ENCODE measurements at places on chromosomes 12 and 14.

DNA sequence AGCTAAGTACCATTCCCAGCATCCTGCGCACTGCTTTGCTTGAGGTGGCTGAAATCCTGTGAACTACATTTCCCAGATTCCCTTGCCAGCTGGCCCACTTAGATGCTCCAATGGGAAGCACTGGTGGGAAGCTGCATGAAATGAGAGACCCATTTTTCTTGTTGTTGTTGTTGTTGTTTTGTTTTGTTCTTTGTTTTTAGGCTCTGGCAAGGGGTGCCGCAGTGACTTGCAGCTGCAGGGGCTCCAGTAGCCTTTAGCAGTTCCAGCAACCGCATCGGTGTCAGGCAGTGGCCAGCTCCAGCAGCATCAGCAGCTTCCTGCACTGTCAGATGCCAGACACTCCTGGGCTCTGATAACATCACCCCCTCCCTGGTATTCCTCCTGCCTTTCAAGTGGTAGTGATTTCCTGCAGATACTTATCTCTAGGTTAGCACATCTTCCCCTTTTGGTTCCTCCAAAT lies 8.8 kb upstream of the EGLN3 start:
- peaks cover 31% of the 10 kb centered on the region for H3K27me3 ChIP-seq
- no peak overlapping the region for H3K4me3 ChIP-seq
- no peak for DNase-seq

- H3K4me3 ChIP-seq, result no peak overlapping the region
- H3K27ac ChIP-seq, result no peak overlapping the region
- no peaks in the 10 kb centered on the region for H3K4me1 ChIP-seq
Observed at GRCh38 chr12:70908978-70909377, 11.6 kb downstream of the PTPRR start.

GRCh38 chr14:83294941-83295340 lies 1761.3 kb upstream of the SEL1L start:
- H3K27ac ChIP-seq, result no peak overlapping the region
- no peaks in the 10 kb centered on the region for H3K27me3 ChIP-seq
- no peak for DNase-seq
- H3K36me3 ChIP-seq, result no peaks in the 10 kb centered on the region

DNA sequence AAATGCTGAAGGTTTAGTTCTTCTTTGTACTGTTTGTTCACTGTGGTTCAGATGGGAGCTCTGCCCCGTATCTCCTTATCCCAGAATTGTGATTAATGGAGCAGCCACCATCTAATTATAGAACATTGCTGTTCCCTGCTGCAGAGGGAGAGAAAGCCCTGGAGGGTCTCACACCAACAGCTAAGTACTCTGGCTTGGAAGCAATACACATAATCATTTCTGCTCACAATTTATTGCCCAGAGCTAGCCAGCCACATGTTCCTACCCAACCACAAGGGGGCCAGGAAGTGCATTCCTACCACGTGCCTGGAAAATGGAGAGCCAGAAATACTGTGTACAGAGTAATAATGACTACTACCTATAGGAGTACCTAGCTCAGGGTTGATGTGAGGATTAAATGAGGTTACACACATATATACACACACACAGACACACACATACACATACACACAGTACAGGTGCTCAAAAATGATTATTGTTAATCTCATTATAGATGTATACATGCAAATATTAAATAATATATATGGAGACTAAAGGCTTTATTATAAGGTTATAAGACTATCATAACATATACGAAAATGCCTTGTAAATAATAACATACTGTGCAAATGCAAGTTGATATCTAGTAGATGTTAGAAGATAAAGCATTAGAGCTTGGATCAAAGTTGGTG lies 22.3 kb downstream of the MSRB3 start:
- no peaks in the 10 kb centered on the region for H3K36me3 ChIP-seq
- no peaks in the 10 kb centered on the region for H3K4me1 ChIP-seq
- H3K27ac ChIP-seq, result no peak overlapping the region
- DNase-seq, result no peak
- no peak overlapping the region for H3K4me3 ChIP-seq

DNA sequence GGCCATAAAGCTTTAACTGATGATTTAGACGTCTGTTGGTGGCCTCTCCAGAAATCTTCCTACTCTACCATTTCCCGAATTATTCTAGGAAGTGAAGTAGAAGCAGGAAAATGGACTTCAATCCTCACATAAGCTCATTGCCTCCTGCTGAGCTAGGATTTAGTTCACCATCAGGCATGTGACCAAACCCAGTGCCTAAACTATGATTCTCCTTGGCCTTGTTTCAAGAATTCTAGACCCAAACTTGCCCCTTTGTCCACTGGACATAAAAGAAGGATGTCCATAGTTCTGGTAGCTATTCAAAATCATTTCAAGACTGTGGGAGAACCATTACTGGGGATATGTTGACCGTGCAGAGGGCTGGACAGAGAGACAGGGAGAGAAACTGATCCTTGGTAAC lies 105.8 kb downstream of the C12orf50 start:
- H3K4me1 ChIP-seq, result no peaks in the 10 kb centered on the region
- H3K27me3 ChIP-seq, result no peaks in the 10 kb centered on the region
- no peak for DNase-seq
- H3K4me3 ChIP-seq, result no peak overlapping the region
- no peak overlapping the region for H3K27ac ChIP-seq

GRCh38 chr12:67829896-67830295 lies 159.4 kb upstream of the IFNG-AS1 start:
- peaks cover 2% of the 10 kb centered on the region for H3K36me3 ChIP-seq
- H3K27me3 ChIP-seq, result no peaks in the 10 kb centered on the region
- DNase-seq, result no peak
- peaks cover 9% of the 10 kb centered on the region for H3K4me1 ChIP-seq
- H3K4me3 ChIP-seq, result no peak overlapping the region

DNA sequence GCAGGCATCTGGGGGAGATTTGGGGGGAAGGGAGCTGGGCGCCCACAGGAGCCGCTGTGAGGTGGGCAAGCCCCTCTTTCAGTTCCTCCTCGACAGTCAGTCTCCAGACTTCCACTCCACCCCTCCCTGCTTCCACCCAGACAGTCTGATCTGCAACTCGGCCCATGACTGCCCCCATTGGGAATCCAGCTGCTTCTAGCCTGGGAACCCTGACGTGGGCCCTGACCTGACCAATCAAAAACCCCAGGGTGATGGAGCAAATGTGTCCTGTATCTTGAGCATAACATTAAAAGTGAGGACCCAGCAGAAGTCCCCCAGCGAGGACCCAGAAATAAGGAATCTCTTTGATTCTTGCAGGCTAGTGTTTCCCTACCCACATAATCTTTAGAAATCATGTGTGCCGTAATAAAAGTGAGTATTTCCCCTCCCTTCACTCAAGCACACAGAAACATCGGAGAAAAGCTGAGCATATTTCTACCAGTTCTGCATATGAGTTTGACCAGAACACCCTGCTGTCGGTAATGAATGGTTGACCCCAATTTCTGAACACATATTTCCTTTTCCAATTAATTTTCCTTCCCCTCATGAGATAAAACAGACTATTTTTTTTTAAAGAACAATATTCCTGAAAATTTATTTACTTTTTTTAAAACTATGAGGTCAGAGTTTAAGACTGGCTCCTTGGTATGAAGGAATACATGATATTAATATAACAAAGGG lies 6.4 kb downstream of the SSH1 start:
- peaks cover 22% of the 10 kb centered on the region for H3K4me1 ChIP-seq
- peaks cover 50% of the 10 kb centered on the region for H3K36me3 ChIP-seq
- no peak overlapping the region for H3K4me3 ChIP-seq
- no peak overlapping the region for H3K27ac ChIP-seq

GRCh38 chr12:16531621-16532020 lies 74.3 kb downstream of the LMO3 start:
- DNase-seq, result no peak
- H3K4me3 ChIP-seq, result no peak overlapping the region
- H3K27ac ChIP-seq, result no peak overlapping the region

GRCh38 chr14:98501335-98501734 lies 770.7 kb downstream of the BCL11B start:
- no peak overlapping the region for H3K4me3 ChIP-seq
- no peaks in the 10 kb centered on the region for H3K27me3 ChIP-seq
- no peak for DNase-seq
- H3K27ac ChIP-seq, result no peak overlapping the region

DNA sequence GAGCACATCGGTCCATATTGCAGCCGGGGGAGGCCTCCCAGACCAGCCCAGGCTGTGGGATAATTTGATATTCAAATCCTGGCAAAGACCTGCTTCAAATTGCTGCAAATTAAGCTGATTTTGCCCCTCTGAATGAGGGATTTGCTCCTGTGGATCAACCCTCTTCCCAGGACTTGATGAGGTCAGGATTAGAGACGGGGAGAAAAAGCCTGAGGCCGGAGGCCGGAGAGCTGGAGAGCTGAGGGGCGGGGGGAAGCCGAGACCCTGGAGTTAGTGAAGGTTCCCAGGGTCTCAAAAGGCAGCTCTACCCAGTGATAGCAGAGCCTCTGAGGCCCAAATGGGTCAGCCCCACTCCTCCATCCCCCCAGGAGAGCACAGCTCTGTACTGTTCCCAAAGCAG lies 17.5 kb upstream of the VSX2 start:
- H3K27ac ChIP-seq, result no peak overlapping the region
- H3K27me3 ChIP-seq, result peaks cover 15% of the 10 kb centered on the region
- no peaks in the 10 kb centered on the region for H3K36me3 ChIP-seq
- H3K4me1 ChIP-seq, result no peaks in the 10 kb centered on the region

- no peaks in the 10 kb centered on the region for H3K36me3 ChIP-seq
- no peak overlapping the region for H3K4me3 ChIP-seq
- no peaks in the 10 kb centered on the region for H3K4me1 ChIP-seq
- no peak for DNase-seq
Observed at GRCh38 chr12:80582431-80582830, 125.0 kb upstream of the MYF6 start.

DNA sequence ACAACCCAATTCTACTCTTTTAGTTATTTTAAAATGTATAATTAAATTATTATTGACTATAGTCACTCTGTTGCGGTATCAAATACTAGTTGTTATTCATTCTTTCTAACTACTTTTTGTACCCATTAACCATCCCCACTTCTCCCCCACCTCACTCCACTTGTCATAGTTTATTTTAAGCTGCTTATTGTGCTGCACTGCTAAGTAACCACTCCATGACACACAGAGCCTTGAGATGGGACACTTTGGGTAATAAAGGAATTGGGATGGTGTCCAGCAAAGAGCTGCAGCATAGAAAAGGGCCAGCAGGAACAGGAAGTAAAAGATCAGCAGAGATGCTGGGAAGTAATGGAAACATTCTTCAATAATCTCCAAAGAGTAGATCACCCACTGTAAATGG lies 123.0 kb downstream of the RPS29 start:
- H3K27ac ChIP-seq, result no peak overlapping the region
- H3K4me3 ChIP-seq, result no peak overlapping the region
- H3K4me1 ChIP-seq, result no peaks in the 10 kb centered on the region
- peaks cover 6% of the 10 kb centered on the region for H3K27me3 ChIP-seq
- no peak for DNase-seq

Data from T-helper 2 cell treated with Interferon-gamma antibody and Interleukin-4, amounts not matched to agents 5 μg/mL and 100 μg/mL, for 36 hours (primary cell).